NCI-H524 (cell line): ENCODE measurements at places on chromosomes 11 and 22.
A peak's percentile ranks its signal among the peaks of the same experiment; 100 is the strongest.

DNA sequence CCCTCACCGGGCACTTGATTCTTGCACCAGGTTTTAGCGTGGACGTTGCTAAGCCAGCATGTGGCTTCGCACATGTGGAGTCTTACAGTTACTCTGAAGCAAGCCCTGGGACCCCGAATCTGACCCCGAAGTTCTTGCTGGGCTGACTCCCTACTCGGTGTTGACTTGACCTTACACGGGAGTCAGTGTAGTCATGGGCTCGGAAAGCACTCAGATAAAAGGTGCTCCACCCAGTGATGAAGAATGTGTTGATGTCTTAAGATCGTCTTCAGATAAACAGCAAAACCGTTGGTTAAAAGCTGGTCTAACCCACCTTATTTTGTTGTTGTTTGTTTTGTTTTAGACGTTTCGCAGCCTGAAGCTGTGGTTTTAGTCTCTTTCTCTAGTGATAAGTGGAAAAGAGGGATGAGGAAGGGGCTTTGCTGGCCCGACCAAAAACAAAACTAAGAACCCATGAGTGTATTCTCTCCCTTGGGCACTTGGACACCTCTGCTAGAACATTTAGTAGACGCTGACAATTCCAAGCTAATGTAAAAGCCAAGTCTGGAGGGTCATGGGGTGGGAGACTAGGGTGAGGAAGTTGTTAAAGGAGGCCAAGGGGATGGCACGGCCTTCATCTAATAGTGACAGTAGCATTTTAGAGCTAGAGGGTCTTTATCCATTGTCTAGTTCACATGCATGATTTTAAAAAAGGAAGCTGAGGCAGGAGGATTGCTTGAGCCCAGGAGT lies 69.9 kb downstream of the BCR start:
- no peak for DNase-seq

- DNase-seq = no peak
Measured at GRCh38 chr11:47998345-47998732, 18.0 kb downstream of the PTPRJ start.

GRCh38 chr22:47213571-47214230 lies 451.3 kb downstream of the TBC1D22A start:
- DNase-seq = peak; percentile 40

- peak; percentile 58 for DNase-seq
Measured at GRCh38 chr22:41998361-41999261, at the start of gene WBP2NL. Gene WBP2NL, plus strand, starts transcription at chr22:41998788. Its CDS starts 31 bp downstream, at chr22:41998819.

DNA sequence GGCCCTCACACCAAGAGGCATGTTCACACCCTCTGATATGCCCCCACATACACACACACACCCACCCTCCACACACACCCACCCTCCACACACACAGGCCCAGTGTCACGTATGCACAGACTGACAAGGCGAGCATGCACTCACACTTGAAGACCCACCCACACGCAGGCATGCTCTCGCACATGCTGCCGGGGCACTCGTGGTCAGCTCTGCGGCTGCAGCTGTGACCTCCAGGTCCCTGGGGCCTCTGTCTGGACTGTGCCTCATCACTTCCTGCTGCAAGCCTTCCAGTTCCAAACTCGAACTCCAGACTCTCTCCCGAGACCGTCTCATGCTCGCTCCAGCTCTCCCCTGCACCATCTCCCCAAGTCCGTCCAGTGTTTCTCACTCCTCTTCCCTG lies 9.5 kb downstream of the DCHS1 start:
- no peak for DNase-seq

- DNase-seq = no peak
Measured at GRCh38 chr22:20508815-20509271, 1.4 kb downstream of the MED15 start.

DNA sequence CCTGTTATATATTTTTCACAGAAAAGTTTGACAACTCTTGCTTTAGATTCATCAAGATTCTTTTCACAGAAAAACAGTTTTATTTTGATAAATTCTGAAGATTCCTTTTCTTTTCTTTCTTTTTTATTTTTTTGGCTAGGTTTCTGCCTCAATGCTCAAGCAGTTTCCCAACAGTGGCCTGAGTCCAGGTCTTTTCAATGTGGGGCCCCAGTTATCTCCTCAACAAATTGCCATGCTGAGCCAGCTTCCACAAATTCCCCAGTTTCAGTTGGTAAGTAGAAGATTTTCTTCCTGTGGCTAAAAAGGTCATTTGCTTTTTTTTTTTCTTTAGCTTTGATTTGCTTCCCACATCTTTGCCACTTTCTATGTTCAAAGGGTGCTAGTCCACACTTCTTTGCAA lies 46.0 kb upstream of the ADSL start:
- DNase-seq = no peak

DNA sequence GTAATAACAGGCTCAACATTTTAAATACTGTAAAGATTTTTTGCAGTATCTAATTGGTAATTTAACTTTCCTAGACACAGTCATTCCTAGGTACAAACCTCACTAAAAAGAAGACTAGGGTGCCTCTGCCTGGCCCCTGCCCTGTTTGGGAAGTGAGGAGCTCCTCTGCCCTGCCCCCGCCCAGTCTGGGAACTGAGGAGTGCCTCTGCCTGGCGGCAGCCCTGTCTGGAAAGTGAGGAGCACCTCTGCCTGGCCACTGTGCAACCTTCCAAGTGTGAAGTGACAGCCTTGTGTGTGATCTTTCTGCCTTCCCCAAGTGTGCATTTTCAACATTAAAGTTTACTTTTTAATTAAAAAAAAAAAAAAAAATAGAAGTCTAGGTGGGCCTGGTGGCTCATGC lies 4.2 kb downstream of the CHORDC1 start:
- no peak for DNase-seq

DNA sequence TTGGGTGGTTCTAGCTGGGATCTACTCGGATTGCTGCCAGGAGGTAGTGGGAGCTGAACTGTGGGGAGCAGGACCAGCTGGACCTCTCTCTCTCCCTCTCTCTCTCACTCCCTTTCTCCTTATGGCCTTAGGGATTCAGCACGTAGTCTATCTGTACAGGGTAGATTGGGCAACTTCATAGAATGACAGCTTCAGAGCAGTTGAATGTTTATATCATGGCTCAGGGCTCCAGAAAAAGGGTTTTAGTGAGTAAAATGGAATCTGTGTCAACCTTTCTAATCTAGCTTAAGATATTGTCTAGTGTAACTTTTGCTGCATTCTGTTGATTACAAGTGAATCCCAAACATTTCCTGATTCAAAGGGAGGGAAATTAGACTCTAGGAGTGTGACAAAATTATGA lies 127.7 kb upstream of the PDGFD start:
- no peak for DNase-seq

DNA sequence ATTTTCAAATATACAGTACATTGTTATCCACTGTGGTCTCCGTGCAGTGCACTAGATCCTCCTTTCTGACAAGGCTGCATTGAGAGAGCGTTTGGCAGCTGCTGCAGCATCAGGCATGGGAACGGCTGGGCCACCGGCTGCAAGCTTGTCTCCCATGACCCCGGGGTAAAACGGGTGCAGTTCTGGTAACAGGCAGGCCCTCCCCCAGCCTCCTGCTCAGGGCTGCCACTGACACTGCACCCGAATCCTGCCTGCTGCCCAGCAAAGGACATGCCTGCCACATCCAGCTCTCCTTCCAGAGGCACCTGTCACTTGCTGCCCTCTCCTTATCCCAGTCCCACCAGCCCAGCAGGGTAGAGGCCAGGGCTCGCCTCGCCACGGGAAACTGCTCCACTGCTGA lies 124.5 kb upstream of the TMEM45B start:
- no peak for DNase-seq

DNA sequence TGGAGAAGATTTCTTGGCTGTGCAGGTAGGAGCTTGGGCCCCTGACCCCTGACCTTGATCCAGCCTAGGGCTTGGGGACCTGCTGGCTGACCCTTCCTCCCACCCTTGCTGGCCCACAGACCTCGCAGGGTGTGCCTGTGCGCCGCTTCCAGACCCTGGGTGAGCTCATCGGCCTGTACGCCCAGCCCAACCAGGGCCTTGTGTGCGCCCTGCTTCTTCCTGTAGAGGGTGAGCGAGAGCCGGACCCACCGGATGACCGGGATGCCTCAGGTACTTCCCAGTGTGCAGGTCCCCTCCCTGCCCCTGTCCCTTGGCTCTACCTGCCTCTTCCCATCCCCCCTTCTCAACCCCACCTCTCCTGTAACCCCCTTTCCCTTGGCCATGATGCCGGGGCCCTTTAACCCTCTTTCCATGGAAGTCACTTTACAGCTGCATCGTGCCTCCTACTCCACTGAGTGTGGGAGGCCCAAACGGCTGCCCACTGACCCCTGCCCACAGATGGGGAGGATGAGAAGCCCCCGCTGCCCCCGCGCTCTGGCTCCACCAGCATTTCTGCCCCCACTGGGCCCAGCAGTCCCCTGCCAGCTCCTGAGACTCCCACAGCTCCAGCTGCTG lies 3.8 kb downstream of the INPPL1 start:
- DNase-seq = no peak

DNA sequence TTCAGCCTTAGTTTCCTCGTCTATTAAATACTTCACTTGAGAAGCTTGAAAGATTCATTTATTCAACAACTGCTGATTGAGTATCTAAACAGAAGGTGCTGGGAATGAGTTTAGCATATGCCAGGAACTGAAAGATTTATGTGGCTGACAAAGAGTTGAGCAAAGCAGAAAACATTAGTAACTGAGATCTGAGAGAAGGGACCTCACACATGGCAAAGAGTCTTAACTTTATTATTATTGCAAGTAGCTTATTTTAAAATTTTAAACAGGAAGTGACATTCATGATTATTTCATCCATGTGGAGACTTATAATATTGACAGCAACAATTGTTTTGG lies 133.6 kb downstream of the CASP12 start:
- no peak for DNase-seq

DNA sequence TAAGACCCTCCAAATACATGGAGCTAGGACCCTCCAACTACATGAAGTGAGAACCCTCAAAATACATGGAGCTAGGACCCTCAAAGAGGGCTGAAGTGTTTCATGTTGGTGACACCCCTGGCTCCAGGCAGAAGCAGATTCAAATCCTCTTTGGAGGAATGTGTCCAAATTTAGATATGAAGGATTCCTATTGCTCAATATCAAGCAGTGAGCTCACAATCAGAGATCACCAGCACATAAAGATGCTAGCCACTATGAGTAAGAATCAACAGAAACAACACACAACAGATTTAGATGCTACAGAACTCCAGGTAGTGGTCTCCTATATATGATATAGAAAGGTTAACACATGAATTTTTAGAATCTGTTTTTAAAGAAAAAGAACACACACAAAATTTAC lies 11.2 kb upstream of the RAB3IL1 start:
- no peak for DNase-seq

DNA sequence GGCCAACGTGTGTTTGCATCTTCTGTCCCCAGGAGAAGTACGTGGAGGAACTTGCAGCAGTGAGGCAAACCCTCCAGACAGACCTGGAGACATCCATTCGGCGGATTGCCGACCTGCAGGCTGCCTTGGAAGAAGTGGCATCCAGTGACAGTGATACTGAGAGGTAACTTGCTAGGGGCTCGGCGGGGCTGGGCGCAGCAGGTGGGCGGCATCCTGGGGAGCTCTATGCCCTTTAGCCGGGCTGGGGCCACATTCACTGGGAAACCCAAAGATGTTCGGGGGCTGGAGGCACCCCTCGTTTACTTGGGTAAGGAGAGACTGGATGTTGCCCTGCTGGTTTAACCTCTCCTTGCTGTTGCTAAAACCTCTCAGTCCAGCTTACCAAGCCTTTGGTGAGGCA lies 176.9 kb upstream of the SEZ6L start:
- DNase-seq = no peak

GRCh38 chr11:78414321-78415051 lies 3.1 kb downstream of the GAB2 start:
- DNase-seq = no peak

DNA sequence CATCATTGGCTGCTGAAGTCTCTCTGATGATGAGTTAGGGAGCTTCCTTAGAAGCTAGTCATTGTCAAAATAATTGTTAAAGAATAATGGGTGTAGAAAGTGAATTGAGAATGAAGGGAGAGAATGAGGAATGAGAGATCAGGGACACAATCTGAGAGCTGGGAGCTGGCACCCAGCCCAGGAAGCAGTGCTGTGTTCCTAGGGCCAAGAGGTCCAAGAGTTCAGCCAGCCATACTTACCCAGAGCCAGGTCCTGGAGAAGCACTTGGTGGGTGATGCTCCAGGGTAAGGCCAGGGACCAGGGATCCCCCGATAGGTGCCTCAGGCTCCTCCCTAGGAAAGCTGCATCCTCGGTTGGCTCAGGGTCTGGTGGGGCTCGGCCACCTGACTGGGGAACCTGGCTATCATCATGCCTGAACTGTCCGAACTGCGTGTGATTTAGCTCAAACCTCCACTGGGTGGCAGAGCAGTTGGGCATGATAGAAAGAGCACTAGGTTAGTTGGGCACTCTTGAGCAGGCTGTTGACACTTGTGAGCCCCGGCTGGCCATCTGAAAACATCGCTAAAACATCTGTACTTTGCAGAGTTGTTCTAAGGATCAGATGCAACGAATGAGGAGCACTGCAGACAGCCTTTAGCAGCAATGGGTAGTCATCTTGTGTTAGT lies 123.9 kb upstream of the NCAM1 start:
- peak; percentile 12 for DNase-seq

DNA sequence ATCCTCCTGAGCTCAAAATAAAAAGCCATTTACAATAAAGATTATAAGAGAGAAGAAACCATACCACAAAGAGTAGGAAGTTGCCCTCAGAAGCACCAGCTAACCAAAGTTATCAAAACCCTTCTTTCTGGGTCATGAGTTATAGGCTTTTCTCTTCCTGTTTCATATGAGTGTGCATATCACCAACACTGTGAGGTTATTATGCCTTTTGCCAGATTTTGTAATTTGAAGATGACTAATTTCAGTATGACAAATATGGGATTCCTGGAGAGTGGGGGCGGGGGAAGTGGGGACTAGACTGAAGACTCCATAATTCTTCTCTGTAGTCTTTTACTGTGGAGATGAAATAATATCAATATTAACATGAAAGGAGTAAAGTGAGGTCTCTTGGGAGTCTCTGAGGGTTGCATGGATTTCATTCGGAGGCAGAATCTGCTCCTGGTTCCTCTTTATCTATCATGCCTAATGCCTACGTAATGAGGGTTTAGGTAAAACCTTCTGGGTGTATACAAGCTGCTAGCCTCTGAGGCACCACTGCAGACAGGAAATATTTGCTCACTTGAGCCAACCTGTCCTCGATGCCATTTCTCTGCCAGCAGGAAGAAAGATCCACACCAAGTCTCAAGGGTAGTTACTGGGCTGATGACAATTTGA lies 2.1 kb downstream of the LPXN start:
- no peak for DNase-seq

- peak; percentile 61 for DNase-seq
Measured at GRCh38 chr22:17131686-17132085, 10.5 kb upstream of the TMEM121B start.

GRCh38 chr11:12890476-12890875 lies 118.6 kb upstream of the RASSF10 start:
- no peak for DNase-seq

- no peak for DNase-seq
Measured at GRCh38 chr11:11458485-11458884, 105.4 kb upstream of the CSNK2A3 start.

GRCh38 chr11:104009744-104010143 lies 26.7 kb upstream of the DDI1 start:
- DNase-seq = no peak

DNA sequence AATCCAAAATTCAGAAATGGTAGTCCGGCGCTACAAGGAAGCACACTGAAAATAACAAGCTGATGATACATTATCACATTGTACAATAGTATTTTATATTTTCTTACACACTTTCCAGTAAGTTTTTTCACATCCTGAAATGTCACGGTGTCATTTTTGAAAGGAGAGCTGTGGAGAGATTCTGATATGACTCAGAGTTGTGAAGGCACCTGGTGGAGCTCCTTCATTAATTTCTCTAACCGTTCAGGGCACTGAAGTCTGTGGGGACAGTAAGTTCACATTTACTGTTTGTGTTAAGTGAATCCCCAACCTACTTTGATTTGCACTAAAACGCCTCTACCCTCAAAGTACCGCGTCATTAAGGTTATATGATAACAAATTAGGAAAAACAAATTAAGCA lies 13.3 kb downstream of the LDHAL6A start:
- no peak for DNase-seq
